CD4-positive, alpha-beta T cell treated with Interleukin-1 beta for 1 hour (primary cell): ENCODE measurements at places on chromosomes 16 and 17.

GRCh38 chr16:88375996-88376834 lies 6.5 kb upstream of the ZNF469 start:
- no peak for DNase-seq

- no peak for DNase-seq
Measured at GRCh38 chr16:86444261-86444660, 66.1 kb upstream of the FOXF1 start.

DNA sequence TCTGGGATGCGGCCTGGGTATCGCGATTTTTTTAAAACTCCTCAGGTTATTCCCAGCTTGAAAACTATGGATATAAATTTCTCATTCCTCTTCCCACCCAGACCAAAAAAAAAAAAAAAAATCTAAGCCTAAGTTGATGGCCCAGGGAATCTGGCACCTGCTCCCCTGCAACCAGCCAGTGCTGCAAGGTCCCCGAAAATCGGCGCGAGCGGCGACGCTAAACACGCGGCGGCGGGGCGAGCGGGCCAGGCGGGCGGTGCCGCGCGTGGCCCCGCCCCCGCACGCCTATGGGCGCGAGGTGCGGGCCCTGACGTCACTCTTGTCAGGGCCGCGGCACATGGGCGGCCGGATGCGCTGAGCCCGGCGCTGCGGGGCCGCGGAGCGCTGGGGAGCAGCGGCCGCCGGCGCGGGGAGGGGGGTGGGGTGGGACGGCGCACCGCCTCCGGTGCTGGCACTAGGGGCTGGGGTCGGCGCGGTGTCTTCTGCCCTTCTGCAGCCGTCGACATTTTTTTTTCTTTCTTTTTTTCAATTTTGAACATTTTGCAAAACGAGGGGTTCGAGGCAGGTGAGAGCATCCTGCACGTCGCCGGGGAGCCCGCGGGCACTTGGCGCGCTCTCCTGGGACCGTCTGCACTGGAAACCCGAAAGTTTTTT lies at the start of gene HLF:
TSS of gene HLF (plus strand) at position 316 of the 654 bp plus-strand sequence. CDS start 525 bp downstream, outside the sequence.
- DNase-seq = peak; percentile 78

GRCh38 chr16:49919327-49919726 lies 63.4 kb upstream of the ZNF423 start:
- DNase-seq = no peak

GRCh38 chr17:29010129-29010528 lies 4.3 kb upstream of the SEZ6 start:
- no peak for DNase-seq

GRCh38 chr16:28879261-28879840 lies 1.1 kb downstream of the ATP2A1 start:
- DNase-seq = no peak

DNA sequence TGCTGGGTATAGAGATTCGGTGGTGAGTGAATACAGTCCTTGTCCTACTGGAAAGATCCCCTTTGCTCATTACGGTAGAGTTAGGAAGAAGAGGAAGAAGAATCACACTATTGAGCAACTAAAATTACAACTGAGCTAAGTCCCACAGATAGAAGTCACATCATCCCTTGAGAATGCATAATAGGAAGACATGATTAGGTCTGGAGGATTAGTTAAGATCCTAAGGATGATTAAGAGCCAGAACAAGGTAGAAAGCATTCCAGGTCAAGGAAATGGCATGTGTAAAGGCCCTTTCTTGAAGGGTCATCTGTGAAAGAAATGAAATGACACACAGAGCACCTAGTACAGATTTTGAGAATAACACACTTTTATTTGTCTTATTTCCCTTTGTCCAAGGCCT lies 503.5 kb downstream of the HAPSTR1 start:
- no peak for DNase-seq

DNA sequence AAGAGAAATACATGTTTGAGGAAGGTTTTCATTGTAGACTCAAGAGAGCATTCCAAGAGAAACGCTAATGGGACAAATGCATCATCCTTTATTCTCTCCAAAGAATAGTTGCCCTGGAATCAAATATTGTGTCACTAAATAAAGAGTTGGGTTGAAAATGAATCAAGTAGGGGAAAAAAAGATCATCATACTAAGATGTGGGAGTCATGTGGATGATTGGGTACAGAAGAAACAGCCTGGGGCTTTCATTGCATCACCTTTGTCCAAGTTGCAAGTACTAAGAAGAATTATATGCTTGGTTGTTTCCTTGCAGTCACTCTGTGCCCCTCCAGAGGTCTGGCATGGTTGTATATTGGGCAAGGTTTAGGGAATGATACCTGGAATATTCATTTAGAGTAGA lies 658.9 kb downstream of the TOX3 start:
- DNase-seq = no peak

GRCh38 chr16:10314811-10315210 lies 71.0 kb upstream of the ATF7IP2 start:
- DNase-seq = peak; percentile 43

DNA sequence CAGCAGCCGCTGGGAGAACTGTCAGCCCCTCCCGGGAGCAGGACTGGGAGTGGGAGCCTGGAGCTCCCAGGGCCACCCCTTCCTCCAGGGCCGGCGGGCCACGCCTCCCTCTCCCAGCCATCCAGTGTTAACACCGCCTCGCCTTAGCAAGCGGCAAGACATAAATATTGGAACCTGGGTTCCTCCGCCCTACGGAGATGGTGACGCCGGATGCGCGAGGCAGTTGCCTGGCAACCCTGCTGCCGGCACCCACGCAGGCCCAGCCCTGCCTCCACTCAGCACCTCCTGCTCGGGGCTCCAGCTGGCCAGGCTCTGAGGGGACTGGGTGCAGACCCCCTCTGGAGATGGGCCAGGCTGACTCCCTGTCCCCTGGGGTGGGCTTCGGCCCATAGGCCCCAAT lies 27.4 kb upstream of the CACNA1H start:
- no peak for DNase-seq

GRCh38 chr16:1744338-1744840 lies 27.0 kb downstream of the NME3 start:
- DNase-seq = no peak

DNA sequence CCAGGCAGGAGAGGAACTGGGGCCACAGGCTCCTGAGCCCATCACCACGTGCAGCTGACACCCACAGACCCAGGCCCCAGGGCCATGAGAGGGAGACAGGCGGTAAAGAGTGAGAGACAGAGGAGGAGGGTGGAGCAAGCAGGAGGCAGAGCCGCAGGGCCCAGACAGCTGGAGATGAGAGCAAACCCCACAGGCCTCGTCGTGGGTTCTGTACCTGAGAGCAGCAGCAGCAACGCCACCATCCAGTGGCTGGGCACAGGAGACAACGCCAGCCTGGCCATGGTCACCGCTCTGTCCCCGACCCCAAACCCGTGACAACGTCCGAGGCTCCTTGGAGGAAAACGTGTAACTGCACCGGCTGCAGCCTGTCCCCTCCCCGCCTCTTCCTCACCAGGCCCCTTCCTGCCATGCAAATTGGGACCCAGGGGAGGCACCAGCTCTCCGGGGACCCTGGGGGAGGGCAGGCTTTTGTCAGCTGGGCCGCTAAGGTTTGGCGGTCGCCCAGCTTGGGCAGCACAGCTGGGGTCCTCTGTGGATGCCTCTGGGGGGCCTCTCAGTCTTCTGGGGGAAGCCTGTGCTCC lies at the start of gene CD79B:
TSS of gene CD79B (minus strand) at position 351 of the 581 bp plus-strand sequence. CDS start at position 281, 70 bp downstream.
- peak; percentile 30 for DNase-seq

- DNase-seq = no peak
Measured at GRCh38 chr16:89858973-89859614, 14.3 kb upstream of the TCF25 start.

DNA sequence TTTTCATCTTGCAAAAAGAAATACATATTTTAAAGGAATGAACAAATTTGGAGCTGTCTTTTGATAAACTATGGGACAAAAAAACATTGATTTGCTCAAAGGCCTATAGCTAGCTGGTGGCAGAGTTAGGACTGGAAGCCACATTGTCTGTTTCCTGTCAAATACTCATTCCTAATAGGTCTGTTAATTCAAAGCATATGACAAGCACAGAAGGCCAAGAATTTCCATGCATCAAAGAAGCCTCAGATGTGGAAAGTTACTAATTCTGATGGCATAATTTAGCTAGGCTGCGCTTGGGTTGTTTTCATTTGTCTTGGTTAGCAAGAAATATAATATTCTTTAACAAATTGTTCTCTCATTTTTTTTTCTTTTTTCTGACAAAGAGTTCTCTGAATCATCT lies 98.0 kb downstream of the CDK5R1 start:
- DNase-seq = no peak

DNA sequence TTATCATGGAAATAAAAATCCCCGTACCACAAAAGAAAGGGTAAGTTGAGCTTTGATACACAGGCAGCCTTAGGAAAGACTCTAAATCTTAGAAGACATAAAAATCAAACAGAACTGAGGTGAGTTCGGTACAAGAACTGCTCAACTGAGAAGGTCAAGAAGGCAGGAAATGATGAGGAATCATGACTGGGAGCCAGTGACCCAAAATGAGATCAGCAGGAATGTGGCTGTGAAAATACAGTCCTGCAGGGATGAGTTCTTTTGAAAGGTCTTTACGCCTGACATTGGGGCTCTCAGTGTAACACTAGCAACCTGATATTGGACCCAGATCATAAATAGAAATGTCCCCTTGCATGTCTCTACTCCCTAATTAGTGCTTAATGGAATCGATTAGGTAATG lies 56.3 kb upstream of the CDH11 start:
- no peak for DNase-seq

- DNase-seq = peak; percentile 13
Measured at GRCh38 chr16:89599451-89599858, 14.0 kb upstream of the DPEP1 start.

GRCh38 chr17:7548585-7549400 lies at the start of gene TNFSF12:
TNFSF12 (plus strand) TSS chr17:7549058; CDS start chr17:7549154, 96 bp downstream.
- DNase-seq = peak; percentile 49

DNA sequence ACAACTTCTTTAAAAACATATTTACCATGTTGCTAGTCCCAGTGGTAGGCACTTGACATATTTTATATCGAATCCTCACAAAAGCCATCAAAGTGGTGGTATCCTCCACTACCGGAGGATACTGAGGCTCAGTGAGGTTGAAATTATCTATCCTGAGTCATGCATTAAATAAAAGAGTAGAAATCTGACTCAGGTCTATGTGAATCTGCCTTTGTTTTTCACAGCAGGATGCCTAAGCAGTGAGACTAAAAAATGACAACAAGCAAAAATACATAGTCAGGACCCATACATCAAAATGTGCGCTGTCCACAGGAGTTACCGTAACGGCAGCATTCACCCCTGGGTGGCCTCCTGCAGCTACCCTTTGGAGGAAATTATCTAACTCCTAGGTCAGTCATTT lies 17.7 kb downstream of the BRD7 start:
- DNase-seq = no peak

DNA sequence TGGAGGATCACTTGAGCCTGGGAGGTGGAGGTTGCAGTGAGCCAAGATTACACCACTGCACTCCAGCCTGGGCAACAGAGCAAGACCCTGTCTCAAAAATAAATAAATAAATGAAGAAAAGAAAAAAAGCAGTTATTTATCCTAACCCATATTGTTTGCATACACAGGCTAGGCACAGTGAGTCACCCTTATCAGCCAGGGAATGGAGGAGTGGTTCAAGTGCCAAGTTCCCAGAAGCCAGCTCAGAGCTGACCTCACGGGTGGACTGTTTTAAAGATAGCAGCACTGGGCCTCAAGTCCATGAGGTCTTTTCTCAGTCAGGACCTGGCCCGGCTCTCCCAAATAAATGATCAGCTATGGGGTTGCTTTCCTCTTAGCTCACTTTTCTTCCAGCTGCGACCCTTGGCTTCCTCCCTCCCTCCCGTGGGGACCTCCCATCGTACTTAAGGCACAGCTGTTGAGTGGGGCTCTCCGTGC lies 22.6 kb upstream of the MGAT5B start:
- no peak for DNase-seq

DNA sequence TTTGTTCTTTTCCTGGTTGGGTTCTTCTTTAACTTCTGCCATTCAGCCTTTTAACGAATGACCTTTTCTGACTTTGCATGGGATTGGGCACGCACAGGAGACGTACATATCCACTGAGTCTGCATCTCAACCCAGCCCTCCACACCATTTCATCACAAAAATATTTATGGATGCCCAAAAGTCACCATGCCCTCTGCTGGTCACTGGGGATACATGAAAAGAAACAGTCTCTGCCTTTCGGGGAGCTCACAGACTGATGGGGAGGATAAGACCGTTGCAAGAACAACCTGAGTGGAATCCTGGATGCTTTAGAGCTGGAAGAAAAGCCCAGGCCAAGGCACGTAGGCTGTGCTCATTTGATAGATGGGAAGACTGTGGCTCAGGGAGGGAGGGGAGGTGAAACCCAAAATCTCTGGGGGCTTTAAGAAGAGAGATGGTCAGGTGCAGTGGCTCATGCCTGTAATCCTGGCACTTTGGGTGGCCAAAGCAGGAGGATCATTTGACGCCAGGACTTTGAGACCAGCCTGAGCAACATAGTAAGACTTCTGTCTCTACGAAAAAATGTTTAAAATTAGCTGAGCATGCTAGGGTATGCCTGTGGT lies 7.9 kb upstream of the MT2A start:
- DNase-seq = peak; percentile 55

- no peak for DNase-seq
Measured at GRCh38 chr16:63618896-63619485, 1502.9 kb downstream of the CDH11 start.

GRCh38 chr17:28385406-28385805 lies 13.9 kb downstream of the SARM1 start:
- DNase-seq = no peak

DNA sequence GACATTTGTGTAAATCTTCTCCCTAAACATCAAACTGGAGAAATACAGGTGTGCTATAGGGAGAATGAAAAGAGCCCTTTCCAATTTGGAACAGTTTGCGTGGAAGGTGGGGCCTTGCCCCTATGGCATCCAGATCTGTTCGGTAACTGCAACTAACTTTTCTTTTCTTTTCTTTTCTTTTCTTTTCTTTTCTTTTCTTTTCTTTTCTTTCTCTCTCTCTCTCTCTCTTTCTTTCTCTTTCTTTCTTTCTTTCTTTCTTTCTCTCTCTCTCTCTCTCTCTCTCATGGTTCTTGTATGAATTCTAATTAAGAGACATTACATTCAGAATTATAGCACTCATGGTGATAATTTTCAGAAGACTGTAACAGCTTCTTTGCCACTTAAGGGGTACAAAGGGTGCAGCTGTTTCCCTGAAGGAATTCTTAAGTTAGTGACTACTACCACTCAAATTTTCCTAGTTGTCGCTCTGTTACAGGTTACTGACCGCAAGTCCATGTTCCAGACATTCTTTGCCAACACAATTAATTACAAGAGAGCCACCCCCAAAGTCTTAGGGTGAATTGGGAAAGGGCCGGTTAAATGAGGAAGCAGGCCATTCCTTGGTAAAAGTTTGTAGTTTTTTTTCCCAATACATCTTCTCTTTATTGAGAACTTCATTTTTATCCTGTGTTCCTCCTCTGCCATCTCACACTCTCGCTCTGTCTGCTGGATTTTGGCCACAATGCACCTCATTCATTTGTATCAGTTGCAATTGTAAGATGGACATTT lies 69.8 kb downstream of the KSR1 start:
- no peak for DNase-seq

GRCh38 chr17:20281860-20282259 lies 185.5 kb downstream of the LGALS9B start:
- peak; percentile 44 for DNase-seq

- no peak for DNase-seq
Measured at GRCh38 chr17:47804461-47804860, 17.1 kb downstream of the OSBPL7 start.

- no peak for DNase-seq
Measured at GRCh38 chr16:80029761-80030481, 429.4 kb upstream of the MAF start.
